GM12892 (cell line): ENCODE measurements at places on chromosomes 3 and 15.

GRCh38 chr3:178325330-178325729 is 210.9 kb upstream of the KCNMB2 start:
- no peak for DNase-seq

DNA sequence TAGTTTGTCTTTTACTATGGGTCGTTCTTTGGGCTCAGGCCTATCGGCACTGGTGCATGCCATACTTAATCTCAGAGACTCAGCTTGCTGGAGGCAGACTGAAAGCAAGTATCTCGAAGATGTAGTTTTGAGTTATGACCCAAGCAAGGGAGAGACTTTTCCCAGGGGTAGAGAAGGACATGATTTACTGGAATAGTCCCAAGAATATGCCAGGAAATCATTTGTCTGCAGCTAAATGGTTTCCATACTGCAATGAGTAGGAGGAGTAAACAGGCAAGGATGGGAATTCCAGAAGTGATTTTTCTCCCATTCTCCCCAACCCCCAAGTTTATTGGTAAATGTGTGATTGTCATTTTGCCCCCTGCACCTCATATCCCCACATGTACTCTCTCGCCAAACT is 35.4 kb upstream of the LACTB start:
- DNase-seq, result no peak

DNA sequence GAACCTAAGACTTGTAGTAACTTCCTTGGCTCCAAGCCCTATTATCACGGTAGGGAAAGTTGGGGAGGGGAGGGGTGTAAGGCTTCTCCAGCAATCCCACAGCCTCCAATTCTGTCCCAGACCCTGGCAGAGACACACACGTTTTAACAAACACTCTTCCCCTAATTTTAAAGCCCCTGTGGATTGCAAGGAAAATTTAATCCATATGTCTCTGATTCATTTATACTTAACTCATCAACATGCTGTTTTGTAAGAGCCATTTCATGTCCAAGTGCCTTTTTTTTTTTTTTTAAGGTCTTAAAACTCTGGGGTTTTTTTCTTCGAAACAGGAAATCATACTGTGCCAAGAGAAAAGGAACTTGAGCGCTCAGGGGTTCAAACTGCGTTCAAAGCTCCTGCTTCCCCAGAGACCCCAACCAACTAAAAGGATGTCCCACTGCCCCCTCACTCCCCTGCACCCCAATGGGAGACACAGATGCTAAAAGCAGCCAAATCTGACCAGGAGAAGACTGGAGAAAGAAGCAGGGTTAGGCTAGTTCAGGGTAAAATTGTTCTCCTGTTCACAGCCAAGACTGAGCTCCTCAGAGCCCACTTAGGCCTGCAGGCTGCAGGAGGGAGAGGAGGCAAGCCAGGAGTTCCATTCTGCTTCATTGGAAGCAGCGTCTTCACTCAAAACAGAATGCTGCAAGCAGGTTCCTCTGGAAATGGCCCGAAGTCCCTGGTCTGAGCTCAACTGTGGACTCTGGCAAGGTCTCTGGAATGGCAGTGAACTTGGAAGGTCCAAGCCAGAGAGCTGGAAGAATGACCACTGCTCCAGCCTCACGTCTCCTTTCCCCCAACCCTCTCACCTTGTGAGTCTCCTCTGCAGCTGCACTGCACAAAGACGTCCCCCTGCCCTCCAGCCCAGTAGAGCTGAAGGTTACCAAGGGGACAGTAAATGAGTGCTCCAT is 172.5 kb downstream of the NTRK3 start:
- DNase-seq, result no peak

DNA sequence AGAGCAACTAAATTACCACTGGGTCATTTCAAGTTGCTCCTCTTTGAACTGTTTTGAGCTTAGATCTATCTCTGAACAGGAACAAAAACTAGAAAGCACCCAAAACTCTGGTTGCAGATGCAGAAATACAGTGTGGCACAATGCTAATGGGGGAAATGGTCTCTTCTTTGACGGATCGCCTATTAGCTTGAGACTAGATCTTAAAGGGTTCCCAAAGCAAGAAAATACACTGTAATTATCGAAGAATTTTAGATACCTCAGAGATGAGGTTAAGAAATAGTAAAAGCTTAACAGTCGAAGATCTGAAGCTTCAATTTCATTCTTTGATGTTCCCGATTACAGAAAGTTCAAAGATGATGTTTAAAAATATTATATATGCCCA is 818 bp downstream of the PPP1R2 start:
- no peak for DNase-seq

- DNase-seq, result no peak
Observed at GRCh38 chr15:71189718-71190117, 74.4 kb downstream of the THSD4 start.
